Neural crest cell (in vitro differentiated cells): ENCODE measurements at places on chromosomes 13 and 19. TPM values are rescaled to one million over a fixed set of nuclear protein-coding genes. Genes with fewer than 3 reads are reported as not detected.

DNA sequence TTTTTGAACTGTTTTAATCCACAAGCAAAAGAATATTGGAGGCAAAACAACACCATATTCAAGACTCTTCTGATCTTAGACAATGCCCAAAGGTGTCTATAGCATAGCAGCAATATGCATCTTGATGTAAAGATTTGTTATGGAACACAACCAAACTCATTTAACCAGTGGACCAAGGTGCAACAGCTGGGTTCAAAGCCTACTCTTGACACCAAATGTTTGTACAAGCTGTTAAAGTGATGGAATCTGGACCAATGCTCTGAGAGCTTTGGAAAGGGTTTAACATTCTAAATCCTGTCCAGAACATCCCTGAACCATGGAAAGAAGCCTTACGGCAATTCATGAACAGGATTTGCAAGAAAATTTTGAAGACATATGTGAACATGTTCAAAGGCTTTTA, 520.0 kb downstream of the GPC6 start:
- H3K4me3 ChIP-seq: no peak overlapping the region
- peaks cover 16% of the 10 kb centered on the region for H3K27me3 ChIP-seq
- no peak for DNase-seq
- H3K4me1 ChIP-seq: peaks cover 6% of the 10 kb centered on the region
- no peak overlapping the region for H3K27ac ChIP-seq
- peaks cover 6% of the 10 kb centered on the region for H3K36me3 ChIP-seq

The PLPP2 gene
- total RNA-seq: 0.89 and 1.1 TPM in 2 replicates

DNA sequence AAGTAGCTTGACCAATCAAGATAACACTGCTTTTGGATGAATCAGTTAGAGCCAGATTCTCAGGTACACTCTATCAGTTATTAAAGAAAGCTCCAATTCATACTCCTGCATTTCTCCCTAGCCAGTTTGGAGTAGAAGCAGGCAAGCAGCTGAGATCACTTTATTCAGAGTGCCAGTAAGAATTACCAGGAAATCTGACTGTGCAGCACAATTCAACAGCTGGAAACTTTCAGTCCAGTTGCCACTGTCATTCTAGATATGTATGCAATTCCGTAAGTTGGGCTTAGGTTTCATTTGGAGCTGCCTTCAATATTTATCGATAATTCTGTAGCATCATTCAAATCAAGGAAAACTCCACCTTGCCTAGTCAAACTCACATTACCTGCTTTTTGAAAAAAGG, 2625.6 kb upstream of the PCDH20 start:
- no peak for DNase-seq
- H3K36me3 ChIP-seq: no peaks in the 10 kb centered on the region
- no peaks in the 10 kb centered on the region for H3K27me3 ChIP-seq
- no peak overlapping the region for H3K4me3 ChIP-seq
- no peaks in the 10 kb centered on the region for H3K4me1 ChIP-seq
- H3K27ac ChIP-seq: no peak overlapping the region

The FGF22 gene
- total RNA-seq: 0.51 and 0.84 TPM in 2 replicates

GRCh38 chr13:91078093-91078679, 269.3 kb upstream of the MIR17HG start:
- DNase-seq: no peak
- H3K36me3 ChIP-seq: peaks cover 3% of the 10 kb centered on the region
- H3K27me3 ChIP-seq: no peaks in the 10 kb centered on the region
- H3K4me3 ChIP-seq: no peak overlapping the region
- no peak overlapping the region for H3K27ac ChIP-seq
